CD4-positive, alpha-beta T cell treated with Interleukin-2 at 100 ng/mL for 4 hours (primary cell): ENCODE measurements at places on chromosomes 6 and 20.

DNA sequence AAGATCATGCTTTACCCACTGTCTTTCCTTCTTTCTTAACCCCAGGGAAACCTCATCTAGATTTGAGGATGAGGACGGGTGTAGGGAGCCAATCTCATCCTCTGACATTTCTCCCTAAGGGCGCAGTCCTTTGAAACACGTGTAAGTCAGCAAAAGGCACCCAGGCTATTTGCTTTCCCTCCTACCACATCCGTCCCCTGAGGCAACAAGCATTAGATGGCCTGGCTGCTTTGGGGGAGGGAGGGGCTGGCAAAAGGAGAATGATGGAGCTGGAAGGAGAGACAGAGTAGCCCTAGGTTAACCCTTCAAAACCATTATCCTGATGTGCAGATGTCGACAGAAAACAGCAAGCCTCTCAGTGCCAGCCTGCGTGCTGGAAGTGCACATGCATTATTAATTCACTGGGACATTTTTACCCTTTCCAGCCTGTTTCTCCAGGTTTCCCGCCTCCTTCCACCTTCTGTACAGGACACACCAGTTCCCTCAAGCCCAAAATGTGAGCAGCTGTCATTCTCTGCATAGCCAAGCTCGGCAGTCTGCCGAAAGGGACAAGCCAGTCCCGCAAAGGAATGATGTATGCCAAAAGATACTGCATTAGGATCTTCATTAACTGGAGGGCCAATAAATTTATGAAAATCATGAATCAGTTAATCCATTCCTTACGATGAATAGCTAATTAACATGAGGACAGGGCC, 547.2 kb downstream of the CD83 start:
- DNase-seq: no peak

DNA sequence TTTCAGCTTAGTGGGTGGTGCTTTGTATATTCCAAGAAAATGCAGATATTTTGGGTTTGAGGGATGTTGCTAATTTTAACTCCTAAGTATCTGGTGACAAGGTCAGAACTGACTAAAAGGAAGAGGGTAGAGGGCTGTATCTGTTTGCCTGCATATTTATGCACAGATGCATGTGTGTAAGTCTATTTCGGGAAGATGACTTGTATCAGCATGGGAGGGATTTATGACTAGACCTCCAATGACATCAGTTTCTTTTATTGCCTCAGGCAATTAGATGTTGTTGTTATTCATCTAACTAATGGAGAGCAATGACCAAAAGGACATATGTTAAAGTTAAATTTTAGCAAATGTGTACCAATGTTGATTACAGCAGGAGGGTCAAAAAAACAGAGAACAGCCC, 734.3 kb downstream of the QKI start:
- DNase-seq: no peak

- no peak for DNase-seq
Observed at GRCh38 chr6:129670634-129671033, 39.3 kb downstream of the ARHGAP18 start.

GRCh38 chr6:161270116-161270515, 3.7 kb downstream of the AGPAT4 start:
- DNase-seq: no peak

DNA sequence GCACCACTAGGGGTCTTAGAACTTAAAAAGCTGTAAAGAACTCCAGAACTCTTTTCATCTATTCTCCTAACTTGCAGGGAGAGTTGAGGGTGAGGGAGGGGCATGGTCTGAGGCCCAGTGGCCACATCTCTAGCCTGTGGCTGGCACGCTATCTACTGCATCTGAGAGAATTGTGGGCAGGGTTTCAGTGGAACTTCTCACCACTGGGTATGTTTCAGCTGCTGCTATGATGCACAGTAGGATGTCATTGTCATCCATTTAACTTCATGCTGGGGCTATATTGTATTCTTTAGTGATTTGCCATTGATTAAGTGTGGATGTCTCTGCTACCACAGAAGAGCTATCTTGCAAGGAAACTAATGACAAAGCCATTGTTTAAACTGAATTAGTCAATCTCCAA, 4.5 kb downstream of the TMEM14A start:
- DNase-seq: no peak

- DNase-seq: no peak
Observed at GRCh38 chr6:41367700-41368099, 32.3 kb downstream of the NCR2 start.

DNA sequence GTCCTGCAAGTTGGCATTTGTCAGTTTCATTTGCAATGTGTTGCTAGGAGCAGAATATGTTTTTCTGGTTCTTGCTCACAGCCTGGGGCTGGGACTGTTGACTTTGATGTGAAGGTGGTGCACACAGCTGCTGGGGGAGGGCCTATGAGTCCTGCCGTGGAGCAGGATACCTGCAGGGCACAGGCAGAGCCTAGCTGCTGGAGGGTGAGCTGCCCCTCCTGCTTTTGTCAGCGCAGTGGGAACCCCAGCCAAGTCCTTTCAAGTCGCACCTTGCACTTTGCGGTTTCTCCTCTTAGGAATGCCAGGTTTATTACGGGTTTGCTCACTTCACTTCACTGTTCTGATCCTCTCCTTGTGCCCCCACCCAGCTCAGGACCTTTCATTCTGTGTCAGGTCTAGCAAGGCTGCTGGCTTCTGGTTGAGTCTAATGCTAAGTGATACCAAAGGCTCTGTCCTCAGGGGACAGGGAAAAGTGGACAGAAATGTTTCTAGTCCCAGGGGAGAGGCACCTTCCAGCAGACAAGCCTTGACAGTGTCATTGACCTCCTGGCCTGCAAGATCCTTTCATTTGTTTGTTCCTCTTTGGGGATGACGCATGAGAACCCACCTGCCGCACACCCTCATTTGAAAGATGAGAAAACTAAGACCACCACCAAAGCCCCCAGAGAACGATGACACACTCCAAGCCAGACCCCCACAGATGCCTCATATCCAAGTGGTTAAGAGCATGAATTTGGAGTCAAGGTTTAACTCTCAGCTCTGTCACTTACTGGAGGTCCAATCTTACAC, 2.7 kb upstream of the SPO11 start:
- DNase-seq: no peak

- DNase-seq: no peak
Observed at GRCh38 chr20:47243532-47244305, 112.8 kb downstream of the ZMYND8 start.

- no peak for DNase-seq
Observed at GRCh38 chr20:1341561-1342265, 12.8 kb upstream of the SDCBP2 start.

- DNase-seq: peak; percentile 59
Observed at GRCh38 chr20:36491901-36492617, 49.3 kb upstream of the MYL9 start.

- no peak for DNase-seq
Observed at GRCh38 chr20:959996-960615, 42.0 kb downstream of the RSPO4 start.

DNA sequence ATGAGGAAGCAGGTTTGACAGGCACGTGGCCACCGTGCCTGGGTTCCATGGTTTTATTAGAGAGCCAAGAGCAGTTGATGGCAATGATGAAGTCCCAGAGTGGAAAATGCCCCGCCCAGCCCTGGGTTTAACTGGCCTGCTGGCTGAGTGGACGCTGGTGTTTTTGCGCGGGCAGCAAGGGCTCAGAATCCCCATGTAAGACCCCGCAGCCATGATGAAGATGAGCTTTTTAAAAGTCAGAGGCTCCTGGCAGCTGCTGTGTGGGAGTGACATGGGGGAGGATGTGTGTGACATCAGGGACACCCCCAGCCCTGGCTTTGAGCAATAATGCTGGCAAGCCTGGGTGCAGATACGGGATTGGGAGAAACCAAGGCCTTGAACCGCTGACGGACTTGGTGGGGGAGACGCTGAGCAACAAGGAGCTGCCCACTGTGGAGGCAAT, 33.0 kb upstream of the SLCO4A1 start:
- DNase-seq: no peak

DNA sequence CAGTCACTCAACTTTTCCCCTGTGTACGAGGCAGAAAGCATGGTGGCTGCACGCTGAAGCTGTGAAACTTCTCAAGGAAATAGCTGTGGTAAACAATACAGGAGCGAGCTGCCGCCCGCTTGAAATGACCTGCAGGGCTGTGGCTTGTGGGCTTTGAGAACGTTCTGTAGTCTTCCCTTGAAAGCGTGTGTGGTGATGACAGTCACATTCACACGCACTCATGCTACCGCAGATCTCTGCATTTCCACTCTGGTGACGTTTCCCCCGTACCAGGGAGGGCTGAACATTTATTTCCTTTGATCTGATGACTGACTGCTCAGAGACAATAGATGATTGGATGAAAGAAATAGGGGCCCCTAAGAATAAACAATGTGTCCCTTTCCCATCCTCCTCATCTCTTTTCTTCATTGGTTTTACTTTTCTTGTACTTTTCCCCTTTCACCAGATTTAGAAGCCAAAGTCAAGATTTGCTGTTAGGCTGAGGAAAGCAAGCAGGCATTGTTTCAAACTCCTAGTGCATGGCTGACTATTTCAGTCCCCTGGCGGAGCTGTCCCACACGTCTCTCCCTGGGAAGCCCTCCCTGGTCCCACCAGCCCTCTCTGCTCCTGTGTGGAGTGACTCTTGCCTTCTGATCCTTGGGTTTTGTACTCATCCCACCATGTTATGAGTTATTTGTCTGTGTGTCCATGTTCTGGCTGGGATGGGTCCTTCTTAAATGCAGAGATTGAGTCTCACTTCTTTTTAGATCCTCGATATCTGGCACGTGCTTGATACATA, 3.9 kb downstream of the SYTL3 start:
- DNase-seq: peak; percentile 93

DNA sequence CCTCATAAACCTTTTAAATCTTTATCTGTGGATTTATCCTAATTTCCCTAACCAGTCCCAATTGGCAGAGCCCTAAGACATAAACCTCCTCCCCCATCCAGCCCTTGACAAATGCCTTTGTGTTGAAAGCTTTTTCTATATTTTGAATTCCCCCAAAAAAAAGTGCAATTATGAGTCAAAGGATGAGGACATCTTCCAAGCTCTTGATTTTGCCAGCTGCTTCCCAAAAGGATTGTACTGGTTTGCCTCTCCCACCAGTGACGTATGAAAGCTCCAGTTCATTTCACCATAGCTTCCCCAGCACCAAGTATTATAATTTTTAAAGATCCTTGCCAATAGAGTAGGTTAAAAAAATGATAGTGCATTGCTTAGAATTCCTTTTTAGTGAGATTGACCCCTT, 38.9 kb downstream of the SIRPA start:
- no peak for DNase-seq

- no peak for DNase-seq
Observed at GRCh38 chr6:44265722-44266233, 427 bp upstream of the NFKBIE start.

DNA sequence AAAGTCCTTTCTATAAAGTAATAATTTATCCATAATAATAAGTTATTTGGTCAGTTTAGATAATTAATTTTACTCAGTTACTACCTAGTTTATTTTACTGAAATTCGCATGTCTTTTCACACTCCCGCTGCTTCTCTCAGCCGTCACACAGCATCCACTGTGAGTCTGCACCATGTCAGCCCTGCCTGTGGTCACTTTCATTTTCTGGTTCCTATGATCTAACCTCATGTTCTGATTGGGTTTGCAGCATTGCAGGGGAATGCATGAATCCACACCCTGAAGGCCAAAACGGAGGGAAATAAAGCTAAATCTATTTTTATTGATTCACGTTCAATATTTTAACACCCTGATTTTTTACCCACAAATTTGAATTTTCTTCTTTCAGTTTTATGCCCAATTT, 47.4 kb downstream of the PDE10A start:
- DNase-seq: no peak

DNA sequence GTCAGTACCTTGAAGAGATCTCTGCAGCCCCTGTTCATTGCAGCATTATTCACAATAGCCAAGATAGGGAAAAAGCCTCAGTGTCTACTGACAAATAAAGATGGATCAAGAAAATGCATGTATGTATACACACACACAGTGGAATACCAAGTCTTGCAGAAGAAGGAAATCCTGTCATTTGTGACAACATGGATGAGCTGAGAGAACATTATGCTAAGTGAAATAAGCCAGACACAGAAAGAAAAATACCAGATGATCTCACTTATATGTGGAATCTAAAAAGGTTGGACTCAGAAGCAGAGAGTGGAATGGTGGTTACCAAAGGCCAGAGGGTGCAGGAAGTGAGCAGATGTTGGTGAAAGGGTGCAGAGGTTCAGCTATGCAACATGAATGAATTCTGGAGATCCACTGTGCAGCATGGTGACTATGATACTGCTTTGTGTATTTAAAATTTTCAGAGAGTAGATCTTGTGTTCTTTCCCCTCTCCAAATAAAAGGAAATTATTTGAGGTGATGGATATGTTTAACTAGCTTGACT, 11.0 kb upstream of the SLC22A1 start:
- no peak for DNase-seq

- DNase-seq: no peak
Observed at GRCh38 chr6:119476024-119476423, 126.5 kb upstream of the MAN1A1 start.

DNA sequence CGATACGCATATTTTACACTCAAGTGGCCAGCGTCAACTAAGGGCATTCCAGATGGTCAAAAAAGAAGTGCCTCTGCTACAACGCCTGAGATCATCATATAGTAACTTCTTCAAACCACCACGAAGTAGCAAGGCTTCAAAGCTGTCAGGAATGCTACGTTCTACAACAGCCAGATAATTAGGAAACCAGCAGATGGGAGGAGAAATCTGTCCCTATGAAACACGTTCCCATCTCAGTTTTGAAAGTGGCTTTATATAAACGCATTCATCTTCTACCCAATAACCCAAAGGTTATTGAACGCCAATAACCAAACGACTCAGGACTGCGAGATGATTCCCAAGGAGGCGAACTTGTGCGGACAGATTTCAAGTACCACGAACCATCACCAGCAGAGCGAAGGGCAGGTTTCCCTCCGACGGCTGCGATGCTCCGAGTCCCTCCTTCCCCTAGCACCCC, 1.2 kb downstream of the ABHD12 start:
- no peak for DNase-seq

DNA sequence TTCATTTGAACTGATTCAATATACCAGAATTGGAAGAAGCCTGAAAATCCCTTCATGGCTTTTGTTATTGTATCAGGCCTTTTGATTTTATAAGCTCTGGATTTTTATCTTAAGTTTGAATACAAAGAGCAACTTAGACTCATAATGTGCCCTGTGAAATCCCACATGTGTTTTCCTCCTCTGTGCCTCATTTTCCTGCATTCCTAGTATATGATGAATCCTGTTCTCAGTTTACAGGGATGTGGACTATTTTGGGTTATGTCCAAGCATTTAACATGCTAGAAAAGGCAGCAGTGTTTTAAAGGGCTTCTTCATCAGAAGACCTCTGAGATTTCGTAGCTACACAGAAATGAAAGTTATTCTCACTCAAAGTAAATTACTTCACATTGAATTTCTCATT, 455.0 kb downstream of the RFPL4B start:
- DNase-seq: no peak

- no peak for DNase-seq
Observed at GRCh38 chr20:5230544-5230943, 86.2 kb downstream of the PROKR2 start.

GRCh38 chr20:17431621-17432364, 99.4 kb downstream of the BFSP1 start:
- peak; percentile 50 for DNase-seq

- DNase-seq: peak; percentile 95
Observed at GRCh38 chr6:159042003-159042825, 2.6 kb downstream of the TAGAP start.
